ENCODE measurements at places on chromosomes 3 and 15.
A peak's percentile ranks its signal among the peaks of the same experiment; 100 is the strongest.

GRCh38 chr15:82830427-82831173 is 21.2 kb downstream of the WHAMM start:
- DNase-seq = no peak
- H3K27me3 ChIP-seq = no peaks in the 10 kb centered on the region
- no peak overlapping the region for H3K4me3 ChIP-seq
- H3K4me1 ChIP-seq = peaks cover 11% of the 10 kb centered on the region
- H3K36me3 ChIP-seq = peaks cover 75% of the 10 kb centered on the region
- no peak overlapping the region for H3K27ac ChIP-seq

- no peaks in the 10 kb centered on the region for H3K36me3 ChIP-seq
- no peaks in the 10 kb centered on the region for H3K4me1 ChIP-seq
- no peak overlapping the region for H3K4me3 ChIP-seq
- no peak for DNase-seq
Measured at GRCh38 chr3:159417761-159418160, 570.9 kb upstream of the IL12A start.

DNA sequence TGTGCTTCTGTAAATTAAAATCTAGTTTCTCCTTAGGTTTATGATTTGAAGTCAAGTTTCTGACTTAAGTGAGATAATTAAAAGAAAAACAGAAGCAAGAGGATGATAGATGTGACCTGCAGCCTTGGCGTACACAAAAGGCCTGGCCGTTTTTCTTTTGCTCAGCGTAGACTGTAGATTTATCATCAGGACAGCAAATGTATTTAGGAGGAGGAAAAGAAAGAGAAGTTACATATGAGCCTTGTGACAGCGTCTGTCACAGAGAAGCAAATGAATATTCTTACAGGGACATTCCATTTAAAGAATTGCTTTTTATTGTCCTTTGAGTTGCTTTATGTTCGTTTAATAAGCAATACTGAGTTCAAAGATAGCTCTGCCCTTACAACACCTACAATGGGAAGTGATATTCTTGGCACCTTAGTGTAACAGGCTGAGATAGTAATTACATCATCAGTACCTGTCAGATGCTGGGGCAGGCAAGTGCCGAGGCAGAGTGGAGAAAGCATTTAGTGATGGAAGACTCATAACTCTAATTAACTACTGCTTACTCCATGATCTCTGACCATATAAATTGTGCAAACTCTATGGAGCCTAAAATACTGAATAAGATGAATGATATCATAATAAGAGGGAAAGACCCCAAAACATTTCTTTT is 311.5 kb downstream of the MFSD1 start:
- no peak overlapping the region for H3K4me3 ChIP-seq
- no peaks in the 10 kb centered on the region for H3K36me3 ChIP-seq
- H3K27me3 ChIP-seq = no peaks in the 10 kb centered on the region
- no peak for DNase-seq

DNA sequence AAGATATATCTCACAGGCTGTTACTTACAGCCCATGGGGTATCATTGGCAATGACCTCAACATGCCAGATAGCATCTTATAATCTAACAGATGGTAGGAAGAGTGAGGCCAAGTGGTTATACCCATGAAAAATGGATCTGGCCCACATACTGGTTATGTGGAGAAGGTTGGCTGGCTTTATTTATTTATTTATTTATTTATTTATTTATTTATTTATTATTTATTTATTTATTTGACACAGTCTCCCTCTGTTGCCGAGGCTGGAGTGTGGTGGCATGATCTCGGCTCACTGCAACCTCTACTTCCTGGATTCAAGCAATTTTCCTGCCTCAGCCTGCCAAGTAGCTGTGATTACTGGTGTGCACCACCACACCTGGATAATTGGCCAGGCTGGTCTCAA is 11.6 kb downstream of the FBXO40 start:
- no peaks in the 10 kb centered on the region for H3K4me1 ChIP-seq
- no peak for DNase-seq
- H3K27ac ChIP-seq = no peak overlapping the region
- no peaks in the 10 kb centered on the region for H3K36me3 ChIP-seq

- H3K27ac ChIP-seq = no peak overlapping the region
- no peaks in the 10 kb centered on the region for H3K27me3 ChIP-seq
Measured at GRCh38 chr3:41193794-41194539, 5.3 kb upstream of the CTNNB1 start.

DNA sequence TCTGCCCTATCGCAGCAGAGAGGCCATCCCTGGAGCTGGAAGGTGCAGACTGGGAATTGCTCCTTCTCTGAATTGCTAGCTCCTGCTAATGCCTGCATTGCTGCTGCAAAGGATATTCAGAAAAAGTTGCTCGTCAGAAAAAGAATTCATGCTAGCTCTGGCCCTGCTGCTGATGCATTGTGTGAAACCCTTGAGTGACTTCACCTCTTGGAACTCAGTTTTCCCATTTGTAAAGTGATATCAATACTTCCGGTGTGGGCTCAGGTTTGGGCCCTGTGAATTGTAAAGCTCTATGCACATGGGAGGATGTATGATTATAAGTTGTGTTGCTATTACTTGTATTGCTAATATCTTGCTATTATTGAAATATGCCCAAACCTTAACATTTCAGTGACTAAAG is 11.4 kb downstream of the SQOR start:
- H3K4me1 ChIP-seq = peaks cover 47% of the 10 kb centered on the region
- H3K27me3 ChIP-seq = no peaks in the 10 kb centered on the region
- peak overlapping the region; percentile 60 for H3K27ac ChIP-seq

GRCh38 chr15:68818769-68819494 is 1.8 kb downstream of the ANP32A start:
- H3K4me3 ChIP-seq = peak overlapping the region; percentile 96
- H3K4me1 ChIP-seq = peaks cover 15% of the 10 kb centered on the region
- DNase-seq = peak; percentile 79
- no peaks in the 10 kb centered on the region for H3K36me3 ChIP-seq
- H3K27me3 ChIP-seq = no peaks in the 10 kb centered on the region
- peak overlapping the region; percentile 98 for H3K27ac ChIP-seq

- no peak overlapping the region for H3K4me3 ChIP-seq
- no peak overlapping the region for H3K27ac ChIP-seq
- H3K36me3 ChIP-seq = no peaks in the 10 kb centered on the region
- no peaks in the 10 kb centered on the region for H3K4me1 ChIP-seq
Measured at GRCh38 chr3:11016727-11017126, 24.2 kb downstream of the SLC6A1 start.

- no peaks in the 10 kb centered on the region for H3K4me1 ChIP-seq
- DNase-seq = no peak
- H3K4me3 ChIP-seq = peak overlapping the region; percentile 40
- peaks cover 19% of the 10 kb centered on the region for H3K36me3 ChIP-seq
Measured at GRCh38 chr15:48602358-48603122, 43.0 kb downstream of the FBN1 start.

- no peaks in the 10 kb centered on the region for H3K4me1 ChIP-seq
- H3K27ac ChIP-seq = no peak overlapping the region
- no peak overlapping the region for H3K4me3 ChIP-seq
- no peak for DNase-seq
- H3K36me3 ChIP-seq = no peaks in the 10 kb centered on the region
- no peaks in the 10 kb centered on the region for H3K27me3 ChIP-seq
Measured at GRCh38 chr3:46438831-46439230, 25.9 kb downstream of the LTF start.

GRCh38 chr15:73485372-73485771 is 42.4 kb downstream of the REC114 start:
- H3K27ac ChIP-seq = no peak overlapping the region
- H3K4me3 ChIP-seq = no peak overlapping the region
- DNase-seq = no peak
- H3K36me3 ChIP-seq = no peaks in the 10 kb centered on the region

GRCh38 chr3:137035631-137036030 is 77.8 kb downstream of the IL20RB start:
- no peak overlapping the region for H3K4me3 ChIP-seq
- H3K36me3 ChIP-seq = no peaks in the 10 kb centered on the region
- H3K27ac ChIP-seq = no peak overlapping the region

DNA sequence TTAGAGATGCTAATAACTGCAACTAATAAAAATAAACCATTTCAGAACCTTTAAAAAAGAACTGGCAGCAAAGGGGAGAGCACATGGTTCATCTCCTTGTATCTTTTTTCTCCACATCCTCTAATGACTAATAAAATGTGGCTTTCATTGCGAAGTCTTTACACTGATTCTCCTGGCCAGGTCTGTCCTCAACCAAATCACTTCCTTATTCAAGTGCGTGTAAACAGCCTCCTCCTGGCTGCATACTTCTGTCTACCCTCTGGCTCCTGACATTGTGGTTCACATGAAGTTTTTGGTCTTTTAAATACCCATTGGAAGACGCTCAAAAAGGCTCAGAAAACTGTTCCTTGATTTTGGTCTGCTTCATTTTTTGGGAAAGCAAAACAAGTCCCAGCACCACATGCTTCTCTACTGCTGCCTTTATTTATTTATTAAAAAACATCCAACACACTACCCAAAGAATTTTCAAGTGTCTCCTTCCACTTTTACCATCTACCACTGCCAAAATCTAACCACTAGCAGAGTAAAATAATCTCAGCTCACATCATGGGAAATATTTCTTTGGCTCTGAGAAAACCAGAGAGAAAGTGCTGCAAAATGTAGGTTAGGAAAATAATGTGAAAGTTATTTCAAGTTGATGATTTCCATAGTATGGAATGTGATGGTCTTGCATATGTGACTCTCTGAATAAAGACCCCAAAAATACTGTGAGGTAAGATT is 85.1 kb downstream of the EFL1 start:
- no peak overlapping the region for H3K4me3 ChIP-seq
- no peaks in the 10 kb centered on the region for H3K27me3 ChIP-seq
- no peaks in the 10 kb centered on the region for H3K36me3 ChIP-seq
- peaks cover 10% of the 10 kb centered on the region for H3K4me1 ChIP-seq
- peak overlapping the region; percentile 20 for H3K27ac ChIP-seq

DNA sequence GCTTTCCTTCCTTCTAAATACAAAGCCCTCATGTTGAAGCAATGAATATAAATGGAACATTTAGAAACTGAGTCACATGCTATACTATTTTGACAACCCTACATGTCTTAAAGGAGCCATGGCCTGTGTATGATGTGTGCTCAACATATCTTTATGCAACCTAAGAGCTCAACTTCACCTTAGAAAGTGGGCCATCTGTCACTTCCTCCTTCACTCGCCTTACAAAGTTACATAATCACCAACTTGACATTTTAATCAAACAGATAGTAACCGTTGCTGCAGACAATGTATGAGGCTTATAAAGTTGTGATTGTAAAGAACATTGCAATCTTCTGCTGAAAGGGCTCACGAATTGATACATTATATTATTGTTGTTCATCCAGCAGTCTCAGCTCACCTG is 163.6 kb downstream of the SERPINI1 start:
- no peaks in the 10 kb centered on the region for H3K27me3 ChIP-seq
- H3K36me3 ChIP-seq = no peaks in the 10 kb centered on the region
- no peak overlapping the region for H3K27ac ChIP-seq
- no peak for DNase-seq

- no peak for DNase-seq
- no peaks in the 10 kb centered on the region for H3K4me1 ChIP-seq
- no peaks in the 10 kb centered on the region for H3K27me3 ChIP-seq
- no peak overlapping the region for H3K4me3 ChIP-seq
- H3K27ac ChIP-seq = no peak overlapping the region
Measured at GRCh38 chr3:151589311-151589710, 128.4 kb upstream of the IGSF10 start.

- no peak overlapping the region for H3K27ac ChIP-seq
- H3K4me3 ChIP-seq = no peak overlapping the region
- H3K27me3 ChIP-seq = no peaks in the 10 kb centered on the region
- H3K4me1 ChIP-seq = no peaks in the 10 kb centered on the region
- H3K36me3 ChIP-seq = no peaks in the 10 kb centered on the region
Measured at GRCh38 chr3:47791193-47791855, 9.6 kb upstream of the SMARCC1 start.

DNA sequence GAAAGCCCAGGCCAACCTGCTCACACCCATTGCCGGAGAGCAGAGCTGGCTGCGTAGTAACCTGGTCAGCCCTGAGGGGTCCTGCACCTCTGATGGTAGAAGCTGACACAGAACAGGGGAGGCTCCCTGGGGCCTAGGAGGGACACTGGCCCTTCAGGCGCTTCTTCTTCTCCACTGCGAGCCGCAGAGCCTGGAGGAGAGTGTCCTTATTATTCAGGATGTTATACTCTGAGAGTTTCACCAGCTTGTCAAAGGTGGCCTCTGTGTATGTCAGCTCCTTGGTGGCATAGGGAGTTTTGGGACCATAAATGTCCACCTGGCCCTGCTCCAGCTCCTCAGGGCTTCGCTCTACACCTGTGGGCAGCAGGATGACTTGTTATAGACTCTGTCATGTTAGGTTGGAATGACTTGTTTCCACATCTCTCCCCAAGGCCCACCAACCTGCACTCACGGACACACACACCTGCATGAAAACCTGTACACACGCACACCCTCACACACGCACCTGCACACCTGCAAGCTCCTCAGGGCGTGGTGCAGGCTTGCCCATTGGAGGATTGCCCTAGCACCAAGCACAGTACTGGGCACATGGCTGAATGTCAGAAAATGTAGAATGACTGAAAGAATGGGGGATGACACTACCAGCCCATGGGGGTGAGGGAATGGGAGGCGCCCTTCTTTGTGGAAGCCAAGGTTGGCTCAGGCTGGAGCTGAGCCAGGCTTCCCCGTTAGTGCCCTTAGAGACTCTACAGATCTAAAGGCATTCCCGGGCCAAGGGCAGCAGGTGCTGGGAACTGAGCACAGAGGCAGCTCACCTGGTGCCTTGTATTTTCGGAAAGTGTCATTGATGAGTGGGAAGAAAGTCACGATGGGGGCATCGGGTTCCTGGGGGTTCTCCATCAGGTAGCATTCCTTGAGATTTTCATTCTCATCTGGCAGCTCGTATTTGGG is 11.5 kb upstream of the EHD4 start:
- H3K4me1 ChIP-seq = no peaks in the 10 kb centered on the region
- no peak overlapping the region for H3K27ac ChIP-seq
- DNase-seq = peak; percentile 52
- H3K4me3 ChIP-seq = no peak overlapping the region

DNA sequence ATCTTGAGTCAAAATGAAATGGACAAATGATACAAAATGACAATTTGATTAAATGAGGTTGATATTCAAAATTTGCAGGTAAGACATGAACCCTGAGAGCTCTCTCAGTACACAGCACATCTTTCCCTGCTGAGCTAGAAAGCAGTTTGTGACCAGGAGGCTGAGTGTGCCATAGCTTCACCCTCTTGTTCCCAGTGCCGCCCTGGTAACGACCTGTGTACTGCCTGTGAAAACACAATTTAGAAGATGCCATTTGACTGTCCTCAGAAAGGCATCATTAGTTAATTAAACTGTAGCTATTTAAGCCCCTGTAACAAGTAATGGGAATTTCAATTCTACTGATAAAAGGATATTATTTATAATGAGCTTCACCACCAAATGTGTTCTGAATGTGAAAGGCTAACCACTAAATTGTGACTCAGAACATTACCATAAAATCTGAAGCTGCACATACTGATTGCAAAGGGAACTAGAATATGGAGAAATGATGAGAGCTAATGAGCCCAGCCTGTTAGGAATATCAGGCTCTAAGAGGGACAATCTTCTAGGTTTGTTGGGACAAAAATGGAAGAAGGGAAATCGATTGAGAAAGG is 212.9 kb upstream of the ARPP21 start:
- H3K27ac ChIP-seq = no peak overlapping the region
- no peak for DNase-seq
- H3K4me1 ChIP-seq = no peaks in the 10 kb centered on the region
- H3K4me3 ChIP-seq = no peak overlapping the region
- no peaks in the 10 kb centered on the region for H3K36me3 ChIP-seq

All from ascending aorta (tissue), 2 donors.